HCT116 (cell line): ENCODE measurements at places on chromosomes 6 and 20. TPM values are rescaled to one million over a fixed set of nuclear protein-coding genes. Genes with fewer than 3 reads are reported as not detected.

GRCh38 chr20:23105193-23105592, 19.1 kb upstream of the CD93 start:
- DNase-seq: no peak

- DNase-seq: no peak
Measured at GRCh38 chr6:95882371-95882770, 133.4 kb upstream of the FUT9 start.

- DNase-seq: no peak
Measured at GRCh38 chr20:33105316-33105924, 26.0 kb downstream of the BPIFB4 start.

Gene GNRH2
- total RNA-seq: 0.32 TPM

Gene NT5E
- 68.2 TPM for total RNA-seq
